Stimulated activated CD4-positive, alpha-beta T cell treated with anti-CD3 and anti-CD28 coated beads, Interleukin-12 subunit alpha, Interleukin-12 subunit beta, amount 100 ng/mL, for 4 hours (primary cell): ENCODE measurements at places on chromosomes 6 and 20.

GRCh38 chr20:8246153-8246552 lies 114.1 kb downstream of the PLCB1 start:
- no peak for DNase-seq

GRCh38 chr20:25247518-25247955 lies 348 bp upstream of the PYGB start:
- no peak for DNase-seq

DNA sequence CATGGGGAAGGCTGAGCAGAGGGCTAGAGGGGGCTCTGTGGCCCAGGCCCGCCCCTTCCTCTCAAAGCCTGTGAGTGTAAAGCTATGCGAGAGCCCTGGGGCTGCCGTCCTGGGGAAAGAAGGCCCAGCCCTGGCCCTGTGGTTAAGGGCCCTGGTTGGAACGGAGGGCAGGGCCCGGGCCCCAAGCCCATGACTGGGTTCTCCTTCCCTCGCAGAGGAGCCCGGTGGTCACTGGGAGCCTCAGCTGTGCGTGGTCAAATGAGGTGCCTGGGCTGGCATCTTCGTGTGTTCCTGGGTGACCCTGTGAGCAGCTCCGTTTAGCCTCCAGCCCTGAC lies 56.0 kb downstream of the SMOC2 start:
- DNase-seq, result no peak

GRCh38 chr6:18004256-18004985 lies 17.0 kb upstream of the KIF13A start:
- DNase-seq, result no peak

GRCh38 chr20:2680046-2680445 lies 12.5 kb upstream of the EBF4 start:
- DNase-seq, result no peak
